Breast epithelium (tissue), 4 donors: ENCODE measurements at places on chromosomes 12 and 14.

- no peak for DNase-seq
Measured at GRCh38 chr14:31466554-31466953, 9.2 kb upstream of the DTD2 start.

DNA sequence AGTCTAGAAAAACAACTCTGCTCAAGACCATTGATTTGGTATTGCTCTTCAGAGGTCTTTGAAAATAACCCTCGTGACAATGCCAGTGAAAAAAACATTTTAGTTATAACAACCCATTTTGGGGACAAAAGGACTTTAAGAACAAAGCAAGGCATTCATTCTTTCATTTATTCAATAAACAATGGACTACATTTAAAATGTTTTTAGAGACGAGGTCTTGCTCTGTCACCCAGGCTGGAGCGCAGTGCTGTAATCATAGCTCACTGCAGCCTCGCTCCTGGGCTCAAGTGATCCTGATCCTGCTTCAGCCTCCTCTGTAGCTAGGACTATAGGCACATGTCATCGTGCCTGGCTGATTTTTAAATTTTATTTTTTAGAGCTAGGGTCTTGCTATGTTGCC lies 7.7 kb upstream of the KICS2 start:
- DNase-seq = no peak

GRCh38 chr12:8564656-8565055 lies 24.0 kb upstream of the CLEC4E start:
- DNase-seq = no peak

GRCh38 chr12:122517877-122518276 lies 8.9 kb downstream of the RSRC2 start:
- no peak for DNase-seq

GRCh38 chr14:26963711-26964110 lies 365.9 kb upstream of the NOVA1 start:
- no peak for DNase-seq

GRCh38 chr12:106585105-106585520 lies 2.3 kb downstream of the RFX4 start:
- no peak for DNase-seq

- DNase-seq = peak; percentile 33
Measured at GRCh38 chr12:120713861-120714482, 3.7 kb downstream of the UNC119B start.

DNA sequence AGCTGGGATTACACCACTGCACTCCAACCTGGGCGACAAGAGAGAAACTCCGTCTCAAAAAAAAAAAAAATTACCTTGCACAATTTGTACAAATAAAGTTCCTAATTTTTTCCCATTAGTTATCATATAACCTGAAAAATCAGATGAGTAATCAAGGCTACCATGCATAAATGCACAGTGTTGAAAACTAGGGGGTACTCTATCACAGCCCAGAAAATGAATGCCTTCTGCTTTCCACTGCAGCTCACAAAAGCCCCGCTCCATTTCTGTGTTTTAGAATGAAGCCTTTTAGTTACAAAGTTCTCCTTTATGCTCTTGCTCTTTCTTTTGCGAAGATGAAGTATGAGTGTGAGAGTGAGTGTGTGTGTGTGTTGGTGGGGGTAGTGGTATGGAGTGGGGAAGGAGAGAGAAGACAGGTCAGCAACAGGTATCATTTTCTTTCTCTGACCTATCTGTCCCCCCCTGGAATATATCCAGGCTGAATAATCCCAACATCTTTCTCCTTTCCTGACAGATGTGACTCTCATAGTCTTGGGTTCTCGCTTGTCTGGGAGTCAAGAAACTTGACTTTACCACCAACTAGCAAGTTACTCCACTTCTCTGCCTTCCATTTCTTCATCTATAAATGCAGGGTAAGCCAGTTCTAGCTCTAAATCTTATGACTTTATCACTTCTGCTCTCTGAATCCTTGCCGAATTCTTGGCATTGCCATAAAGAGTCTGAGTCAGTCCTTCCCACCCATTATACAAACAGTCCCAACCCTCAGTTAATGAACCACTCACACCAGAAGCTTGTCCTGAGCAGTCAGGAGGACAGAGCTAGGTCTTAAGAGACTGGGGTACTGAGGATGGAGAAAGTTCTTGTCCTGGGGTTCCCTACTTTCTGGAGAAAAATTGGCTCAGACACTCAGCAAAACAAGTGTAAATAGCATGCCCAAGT lies 16.1 kb downstream of the BIN2 start:
- no peak for DNase-seq

DNA sequence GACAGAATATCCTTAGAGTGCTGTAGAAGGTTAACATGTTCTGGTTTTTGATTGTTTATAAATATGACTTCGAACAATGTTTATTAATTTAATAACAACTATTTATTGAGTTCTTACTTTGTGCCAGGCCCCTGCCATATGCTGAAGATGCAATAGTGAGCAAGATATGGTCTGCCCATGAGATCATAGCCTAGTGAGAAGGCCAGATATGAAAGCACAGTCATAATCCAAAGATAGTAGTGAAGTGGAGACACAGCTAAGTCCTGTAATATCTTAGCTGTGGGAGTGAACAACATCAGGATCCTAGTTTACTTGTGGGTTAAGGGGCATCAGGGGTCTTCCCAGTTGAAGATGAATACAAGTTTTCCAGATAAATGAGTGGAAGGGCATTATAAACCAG lies 189.4 kb upstream of the FBXO33 start:
- no peak for DNase-seq

GRCh38 chr12:72246370-72246769 lies 25.8 kb upstream of the TRHDE start:
- DNase-seq = no peak

DNA sequence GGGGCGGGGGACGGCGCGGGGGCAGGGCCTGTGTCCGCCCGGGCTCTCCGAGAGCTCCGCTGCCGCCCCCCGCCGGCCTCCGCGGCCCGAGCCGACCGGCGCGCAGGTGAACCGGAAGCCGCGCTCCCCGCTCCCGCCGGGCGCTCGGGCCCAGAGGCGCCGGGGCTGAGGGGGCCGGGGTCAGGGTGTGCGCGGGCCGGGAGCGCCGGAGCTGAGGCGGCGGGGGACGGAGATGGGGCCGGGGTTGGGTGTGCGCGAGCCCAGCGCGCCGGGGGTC lies 431 bp downstream of the HIP1R start:
- no peak for DNase-seq

DNA sequence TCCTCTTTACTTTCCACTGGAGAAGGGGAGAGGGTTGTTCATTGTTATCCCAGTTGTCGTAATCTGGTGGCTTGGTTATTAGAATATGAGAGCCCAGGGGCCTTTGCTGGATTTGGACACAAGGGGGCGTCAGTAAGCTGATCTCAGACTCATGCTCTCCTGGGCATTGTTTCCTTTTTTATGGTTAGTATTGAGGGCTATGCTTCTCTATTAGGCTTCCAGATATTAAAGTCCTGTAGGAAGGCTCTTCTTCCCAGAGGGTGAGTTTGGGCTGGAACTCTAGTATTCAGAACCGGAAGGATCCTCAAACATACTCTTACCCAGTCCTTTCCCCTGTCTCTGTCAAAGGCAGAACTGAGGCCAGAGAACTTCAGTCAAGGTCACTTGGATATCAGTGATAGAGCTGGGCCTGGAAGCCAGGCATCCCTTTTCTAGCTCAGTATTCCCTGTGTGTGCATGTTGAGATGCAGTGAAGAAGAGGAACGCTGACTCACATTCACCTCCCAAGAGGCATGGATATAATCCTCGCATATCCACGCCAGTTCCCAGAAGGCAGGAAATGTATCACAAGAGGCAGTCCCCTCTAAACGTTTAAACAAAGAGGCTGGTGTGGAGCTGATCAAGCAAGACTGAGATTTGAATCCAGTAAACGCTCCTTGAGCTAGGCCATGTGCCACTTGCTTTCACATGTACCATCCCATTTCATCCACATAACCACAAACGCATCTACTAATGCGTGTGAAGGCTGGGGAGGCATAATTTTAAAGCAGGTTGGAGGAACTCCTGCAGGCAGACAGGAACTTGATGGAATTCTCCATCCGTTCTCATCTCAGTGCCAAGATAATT lies 41.6 kb downstream of the UBE3B start:
- DNase-seq = peak; percentile 3

DNA sequence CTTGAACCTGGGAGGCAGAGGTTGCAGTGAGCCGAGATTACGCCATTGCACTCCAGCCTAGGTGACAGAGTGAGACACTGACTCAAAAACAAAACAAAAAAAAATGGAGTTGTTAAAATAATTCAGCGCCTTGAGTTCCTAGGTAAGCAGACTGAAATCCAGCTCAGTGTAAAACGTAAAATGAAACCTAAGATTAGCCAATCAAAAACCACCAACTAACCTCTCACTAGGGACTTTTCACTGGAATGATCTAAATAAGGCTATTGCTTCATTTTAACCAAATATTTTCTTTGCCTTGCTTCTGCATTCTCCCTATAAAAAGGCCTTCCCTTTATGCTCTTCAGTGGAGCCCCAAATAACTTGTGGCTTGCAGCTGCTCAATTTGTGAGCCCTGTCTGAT lies 91.6 kb upstream of the HIF1A start:
- DNase-seq = no peak

DNA sequence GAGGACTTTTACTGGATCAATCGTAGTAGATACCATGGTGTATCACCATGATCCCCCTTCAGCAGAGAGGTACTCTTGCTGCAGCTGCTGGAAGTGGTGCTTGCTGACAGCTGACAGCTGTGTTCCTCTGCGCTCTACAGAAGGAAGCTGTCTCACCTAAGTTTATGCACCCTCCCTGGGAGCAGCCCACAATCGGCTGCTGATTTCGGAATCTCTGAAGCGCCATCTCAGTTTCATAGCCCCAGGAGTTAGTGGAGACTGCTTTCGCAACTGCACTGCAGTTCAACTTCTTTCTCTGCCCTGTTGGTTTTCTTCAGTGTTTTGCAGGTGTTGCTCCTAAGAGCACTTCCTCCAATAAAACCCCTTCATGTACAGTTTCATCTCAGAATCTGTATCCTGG lies 237.9 kb downstream of the PAWR start:
- DNase-seq = no peak

DNA sequence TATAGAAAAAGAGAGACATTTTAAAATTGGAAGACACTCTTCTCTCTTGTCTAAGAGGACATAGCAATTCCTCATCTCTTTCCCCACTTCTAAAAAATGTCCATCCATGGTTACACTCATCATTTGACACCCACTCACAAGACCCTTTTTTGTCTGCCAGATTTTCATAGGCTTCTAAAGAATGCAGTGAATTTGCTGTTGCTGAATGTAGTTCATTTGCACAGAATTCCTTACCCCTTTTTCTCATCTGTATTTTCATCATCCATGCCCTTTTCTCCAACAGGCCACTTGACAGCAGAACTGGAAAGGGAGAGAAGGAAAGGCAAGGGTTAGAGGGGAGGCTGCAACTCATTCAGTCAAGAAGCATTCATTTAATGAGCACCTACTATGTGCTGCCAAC lies 128.0 kb downstream of the NUAK1 start:
- no peak for DNase-seq

- DNase-seq = no peak
Measured at GRCh38 chr12:57765003-57765697, 1.7 kb downstream of the CYP27B1 start.

GRCh38 chr12:62517887-62518286 lies 51.3 kb downstream of the MON2 start:
- DNase-seq = no peak

GRCh38 chr14:52827426-52827825 lies 36.0 kb upstream of the GNPNAT1 start:
- DNase-seq = no peak

- no peak for DNase-seq
Measured at GRCh38 chr12:45518291-45519235, 210.9 kb upstream of the ARID2 start.

DNA sequence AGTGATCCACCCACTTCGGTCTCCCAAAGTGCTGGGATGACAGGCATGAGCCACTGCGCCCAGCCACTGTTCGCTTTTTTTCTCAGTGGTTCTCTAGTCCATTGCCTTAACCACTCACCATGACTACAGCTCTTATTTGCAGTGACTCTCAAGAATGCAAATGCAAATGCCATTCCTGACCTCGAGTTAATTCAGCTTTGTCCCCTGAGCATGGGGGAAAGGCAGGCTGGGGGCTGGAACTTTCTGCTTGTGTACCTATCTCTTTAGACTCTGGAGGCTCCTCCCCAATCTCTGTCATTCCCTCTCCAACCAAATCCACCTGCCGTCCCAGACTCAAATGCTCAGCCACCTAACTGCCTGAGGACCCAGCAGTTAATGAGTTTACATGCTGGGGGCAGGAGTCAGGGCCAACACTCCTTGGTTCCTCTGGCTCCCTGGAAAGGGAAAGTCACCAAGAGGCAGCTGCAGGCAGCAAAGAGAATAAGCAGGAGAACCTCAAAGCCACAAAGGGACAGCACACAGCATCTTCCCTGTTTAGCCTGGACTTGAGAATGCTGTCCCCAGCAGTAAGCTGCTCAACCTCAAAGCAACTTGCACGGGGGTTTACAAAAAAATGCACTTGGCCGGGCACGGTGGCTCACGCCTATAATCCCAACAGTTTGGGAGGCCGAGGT lies 5.3 kb upstream of the HNF1A start:
- no peak for DNase-seq

DNA sequence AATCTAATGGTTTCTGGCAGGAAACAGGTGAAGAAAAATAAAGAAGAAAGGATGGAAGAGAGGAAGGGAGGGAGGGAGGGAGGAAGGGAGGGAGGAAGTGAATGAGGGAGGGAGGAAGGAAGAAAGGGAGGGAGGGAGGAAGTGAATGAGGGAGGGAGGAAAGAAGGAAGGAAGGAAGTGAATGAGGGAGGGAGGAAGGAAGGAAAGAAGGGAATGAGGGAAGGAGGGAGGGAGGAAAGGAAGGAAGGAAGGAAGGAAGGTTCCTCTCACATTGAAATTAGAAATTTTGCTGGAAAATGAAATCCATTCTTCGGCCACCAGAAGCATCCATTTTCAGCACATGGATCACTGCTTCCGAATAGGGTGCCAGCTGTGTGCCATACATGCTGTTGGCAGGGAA lies 62.2 kb upstream of the PELI2 start:
- no peak for DNase-seq

DNA sequence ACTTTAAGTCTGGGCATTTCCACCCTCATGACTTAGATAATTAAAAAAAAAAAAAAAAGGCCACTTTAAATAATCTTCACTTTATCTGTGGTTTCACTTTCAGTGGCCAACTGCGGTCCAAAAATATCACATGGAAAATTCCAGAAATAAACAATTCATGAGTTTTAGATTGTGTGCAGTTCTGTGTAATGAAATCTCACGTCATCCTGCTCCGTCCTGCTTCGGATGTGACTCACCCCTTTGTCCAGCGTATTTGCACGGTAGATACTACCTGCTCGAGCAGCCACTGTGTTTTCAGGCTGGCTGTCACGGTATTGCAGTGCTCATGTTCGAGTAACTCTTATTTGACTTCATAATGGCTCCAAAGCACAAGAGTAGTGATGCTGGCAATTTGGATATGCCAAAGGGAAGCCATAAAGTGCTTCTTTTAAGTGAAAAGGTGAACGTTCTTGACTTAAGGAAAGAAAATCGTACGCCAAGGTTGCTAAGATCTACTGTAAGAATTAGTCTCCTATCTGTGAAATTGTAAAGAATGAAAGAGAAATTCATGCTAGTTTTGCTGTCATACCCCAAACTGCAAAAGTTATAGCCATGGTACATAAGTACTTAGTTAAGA lies 2.4 kb downstream of the E2F7 start:
- no peak for DNase-seq

- no peak for DNase-seq
Measured at GRCh38 chr12:18141048-18141982, 51.3 kb upstream of the RERGL start.
